ENCODE measurements at places on chromosomes 4 and X.
A peak's percentile ranks its signal among the peaks of the same experiment; 100 is the strongest.

GRCh38 chr4:188620608-188621007 lies 481.4 kb downstream of the TRIML1 start:
- no peak for DNase-seq

DNA sequence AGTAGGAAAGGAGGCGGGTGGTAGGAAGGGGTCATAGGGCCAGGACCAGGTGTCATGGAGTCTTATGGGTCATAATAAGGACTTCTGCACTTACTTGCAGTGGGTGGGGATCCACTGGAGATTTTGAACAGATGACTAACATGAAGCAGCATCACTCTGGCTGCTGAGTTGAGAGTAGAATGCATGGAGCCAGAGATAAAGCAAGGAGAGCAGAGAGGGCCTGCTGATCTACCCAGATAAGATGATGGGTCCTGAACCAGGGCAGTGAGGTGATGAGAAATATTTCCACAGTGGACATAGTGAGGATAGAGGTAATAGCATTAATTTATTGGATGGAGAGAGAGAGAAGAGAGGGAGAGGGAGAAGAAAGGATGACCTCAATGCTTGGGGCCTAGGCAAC lies 48.0 kb downstream of the HCCS start:
- no peak for DNase-seq

DNA sequence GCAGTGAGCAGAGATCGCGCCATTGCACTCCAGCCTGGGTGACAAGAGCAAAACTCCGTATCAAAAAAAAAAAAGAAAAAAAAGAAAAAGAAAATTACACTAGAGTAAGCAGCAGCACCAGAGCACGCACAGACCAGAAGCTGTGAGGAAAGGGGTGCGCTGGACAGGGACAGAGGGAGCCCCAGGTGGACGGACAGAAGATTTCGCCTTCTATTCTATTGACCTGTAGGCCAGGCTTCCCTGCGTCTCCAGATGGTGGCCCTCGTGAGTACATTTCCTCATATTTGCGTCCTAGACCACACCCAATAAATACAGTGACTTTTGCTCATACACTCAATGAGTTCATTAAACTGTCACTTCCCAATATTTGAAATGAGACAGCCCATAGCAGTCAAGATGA lies 19.1 kb downstream of the MTNR1A start:
- DNase-seq = peak; percentile 8

DNA sequence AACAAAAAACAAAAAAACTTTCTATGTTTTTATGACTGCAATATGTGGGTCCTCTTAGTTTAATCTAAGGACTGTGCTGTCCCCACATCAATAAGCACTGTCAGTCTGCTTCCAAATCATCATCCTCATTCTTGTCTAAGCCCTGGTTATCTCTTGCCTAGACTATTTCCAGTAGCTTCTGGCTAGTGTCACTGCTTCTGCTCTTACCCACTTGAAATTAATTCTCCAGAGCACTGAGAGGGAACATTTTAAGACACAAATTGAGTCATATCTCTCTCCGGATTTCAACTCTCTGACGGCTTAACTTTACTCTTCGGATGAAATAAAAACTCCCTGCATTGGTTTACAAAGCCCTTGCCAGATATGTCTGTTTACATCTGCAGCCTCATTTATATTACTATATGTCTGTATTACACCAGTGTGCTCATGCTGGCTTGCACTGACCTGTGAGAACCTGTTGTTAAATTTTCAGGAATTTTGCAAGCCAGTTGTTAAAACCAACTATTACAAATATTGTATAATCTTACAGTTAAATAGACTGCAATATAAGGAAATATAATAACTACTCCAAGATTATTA lies 345.9 kb downstream of the ADGRL3 start:
- DNase-seq = no peak

DNA sequence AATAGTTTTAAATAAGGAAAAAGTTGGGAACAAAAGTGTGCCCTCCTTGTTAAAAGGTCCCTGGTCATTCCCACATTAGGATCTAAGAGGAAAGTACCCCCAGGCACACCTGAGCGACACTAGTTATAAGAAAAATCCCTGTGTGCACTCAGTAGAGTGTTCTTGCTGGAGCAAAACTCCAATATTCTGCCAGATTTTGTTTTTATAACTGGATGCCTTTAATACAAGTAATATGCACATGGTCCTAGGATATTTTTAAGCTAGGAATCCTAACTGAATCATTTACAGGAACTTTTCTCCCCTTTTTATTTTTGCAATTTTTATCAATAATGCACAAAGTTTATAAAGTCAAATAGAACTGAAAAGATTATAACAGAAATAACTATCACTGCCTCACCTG lies 68.6 kb downstream of the BEND4 start:
- DNase-seq = no peak

DNA sequence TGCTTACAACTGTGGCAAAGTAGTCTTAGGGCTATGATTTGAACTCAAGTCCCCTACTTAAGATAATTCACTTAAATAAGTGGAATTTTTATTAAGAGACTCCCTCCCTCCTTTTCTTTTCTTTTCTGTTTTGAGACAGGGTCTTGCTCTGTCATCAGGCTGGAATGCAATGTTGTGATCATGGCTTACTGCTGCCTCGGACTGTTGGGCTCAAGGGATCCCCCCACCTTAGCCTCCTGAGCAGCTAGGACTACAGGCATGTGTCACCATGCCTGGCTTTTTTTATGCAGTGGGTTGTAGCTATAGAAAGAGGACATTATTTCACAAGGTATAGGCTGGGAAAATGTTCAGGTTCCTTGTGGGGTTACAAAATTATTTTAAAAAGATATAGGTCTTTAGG lies 19.2 kb downstream of the DIAPH2 start:
- DNase-seq = no peak

DNA sequence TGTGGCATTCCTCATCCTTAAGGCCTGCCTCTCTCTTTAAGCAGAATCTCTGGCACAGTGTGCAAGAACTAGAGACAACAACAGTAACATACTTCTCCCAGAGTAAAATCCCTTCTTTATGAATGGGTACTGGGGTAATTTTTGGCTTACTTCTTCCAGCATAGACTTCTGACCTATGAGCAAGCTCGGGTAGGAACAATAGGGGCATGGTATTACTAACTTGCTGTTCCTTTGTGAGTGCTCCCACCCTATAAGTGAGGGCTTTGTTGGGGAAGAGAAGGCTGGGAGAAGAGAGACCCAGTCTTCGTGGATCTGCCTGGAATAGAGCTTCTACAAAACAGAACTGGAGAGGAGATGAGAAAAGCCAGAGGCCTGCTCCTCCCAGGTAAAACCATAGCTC lies 30.2 kb downstream of the CLDN2 start:
- DNase-seq = no peak

GRCh38 chrX:119870626-119871131 lies 854 bp downstream of the RNF113A start:
- DNase-seq = peak; percentile 11

- DNase-seq = no peak
Observed at GRCh38 chr4:67371615-67372014, 173.7 kb downstream of the CENPC start.

DNA sequence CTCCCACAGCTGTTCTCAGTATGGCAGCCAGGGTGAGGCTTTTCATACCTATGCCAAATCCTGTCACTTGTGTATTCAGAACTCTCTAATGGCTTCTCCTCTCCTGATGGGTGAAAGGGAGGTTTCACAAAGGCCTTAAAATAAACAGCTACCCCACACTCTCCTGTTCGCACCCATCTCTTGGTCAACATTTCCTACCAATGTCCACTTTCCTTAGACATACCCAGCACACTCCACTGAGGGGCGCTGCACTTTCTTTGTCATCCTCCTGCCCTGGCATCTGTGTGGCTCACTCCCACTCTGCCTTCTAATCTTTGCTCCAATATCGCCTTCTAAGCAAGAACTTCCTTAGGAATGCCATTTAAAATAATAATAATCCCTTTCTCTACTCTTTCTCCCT lies 313.3 kb downstream of the PPP3CA start:
- no peak for DNase-seq

DNA sequence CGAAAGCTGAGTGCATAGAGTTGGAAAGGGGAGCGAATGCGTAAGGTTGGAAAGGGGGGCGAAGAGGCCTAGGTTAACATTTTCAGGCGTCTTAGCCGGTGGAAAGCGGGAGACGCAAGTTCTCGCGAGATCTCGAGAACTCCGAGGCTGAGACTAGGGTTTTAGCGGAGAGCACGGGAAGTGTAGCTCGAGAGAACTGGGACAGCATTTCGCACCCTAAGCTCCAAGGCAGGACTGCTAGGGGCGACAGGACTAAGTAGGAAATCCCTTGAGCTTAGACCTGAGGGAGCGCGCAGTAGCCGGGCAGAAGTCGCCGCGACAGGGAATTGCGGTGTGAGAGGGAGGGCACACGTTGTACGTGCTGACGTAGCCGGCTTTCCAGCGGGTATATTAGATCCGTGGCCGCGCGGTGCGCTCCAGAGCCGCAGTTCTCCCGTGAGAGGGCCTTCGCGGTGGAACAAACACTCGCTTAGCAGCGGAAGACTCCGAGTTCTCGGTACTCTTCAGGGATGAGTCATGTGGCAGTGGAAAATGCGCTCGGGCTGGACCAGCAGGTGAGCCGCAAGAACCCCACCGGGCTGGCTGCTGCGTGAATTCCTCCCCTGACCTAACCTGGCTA lies at the start of gene DDX3X:
Gene DDX3X, plus strand, starts transcription at position 419 of the 619 bp plus-strand sequence. Its CDS starts 91 bp downstream, at position 510.
- DNase-seq = peak; percentile 75

DNA sequence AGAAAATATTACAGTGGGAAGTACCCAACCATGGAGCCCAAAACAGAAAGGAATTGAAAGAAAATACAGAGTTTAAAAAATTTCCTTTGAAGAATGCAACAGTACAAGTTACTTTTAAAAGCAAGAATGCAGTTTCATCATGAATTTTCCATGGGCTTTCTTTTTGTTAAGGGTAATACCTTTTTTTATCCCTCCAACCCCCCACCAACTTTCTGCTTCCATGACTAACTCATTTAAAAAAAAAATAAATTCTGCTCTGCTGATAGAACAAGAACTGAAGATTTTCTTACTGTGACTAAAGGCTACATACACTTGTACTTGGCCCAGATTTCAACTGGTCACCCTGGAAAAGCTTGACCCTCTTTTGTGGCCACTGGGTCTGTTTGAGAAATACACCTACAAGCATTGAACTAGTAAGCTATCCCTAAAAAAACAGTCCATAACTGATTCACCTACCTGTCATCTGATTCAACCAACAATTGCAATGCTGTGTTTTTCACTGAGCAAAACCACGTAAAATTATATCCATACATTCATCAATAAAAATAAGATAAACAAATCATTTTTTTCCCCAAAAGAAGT lies 214.2 kb downstream of the NSUN7 start:
- no peak for DNase-seq

- no peak for DNase-seq
Observed at GRCh38 chr4:139986689-139987501, 167.1 kb downstream of the MAML3 start.

GRCh38 chr4:4387531-4388310 lies 819 bp downstream of the NSG1 start:
- no peak for DNase-seq

- DNase-seq = no peak
Observed at GRCh38 chrX:106728337-106728736, 1.8 kb downstream of the RNF128 start.

DNA sequence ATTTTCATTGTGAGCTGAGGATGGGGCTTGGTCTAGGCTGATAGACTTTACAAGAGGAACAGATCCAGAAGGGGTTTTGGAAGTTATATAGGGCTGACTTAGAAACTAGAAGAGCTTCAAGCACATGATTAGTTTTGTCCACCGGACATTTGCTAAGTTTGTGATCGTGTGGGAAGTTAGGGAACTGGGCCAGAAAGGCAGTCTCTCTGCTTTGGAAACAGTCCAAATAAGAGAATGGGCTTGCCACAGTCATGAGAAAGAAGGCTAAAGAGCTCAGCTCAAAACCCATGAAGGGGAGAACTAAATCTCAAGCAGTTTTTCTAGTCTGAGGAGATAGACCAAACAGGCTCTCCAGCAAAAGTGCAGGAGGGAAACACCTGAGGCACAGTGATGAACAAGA lies 67.8 kb downstream of the ZNF674 start:
- no peak for DNase-seq

- DNase-seq = no peak
Observed at GRCh38 chr4:123747016-123747415, 350.4 kb downstream of the SPRY1 start.

GRCh38 chrX:155889328-155889727 lies 8.2 kb downstream of the VAMP7 start:
- DNase-seq = no peak

DNA sequence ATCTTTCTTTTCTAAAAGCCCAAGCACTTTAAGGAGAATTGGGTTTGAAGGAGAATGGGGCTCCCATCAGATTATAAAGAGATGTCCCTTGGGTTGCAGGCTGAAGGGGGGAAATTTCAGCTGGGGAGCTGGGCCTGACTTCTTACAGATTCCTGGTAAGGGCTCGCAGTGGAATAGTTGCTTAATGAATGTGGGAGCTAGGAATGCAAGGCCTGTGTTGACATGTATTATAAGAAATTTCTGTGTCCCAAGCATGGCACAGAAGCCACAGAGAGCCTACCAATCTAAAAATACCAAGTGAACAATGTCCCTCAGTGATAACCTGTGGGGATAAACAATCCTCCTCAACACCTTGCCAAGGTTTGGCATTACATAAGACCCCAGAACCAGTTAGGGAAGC lies 39.3 kb upstream of the WNK3 start:
- no peak for DNase-seq

GRCh38 chr4:107066621-107067020 lies 30.5 kb upstream of the DKK2 start:
- no peak for DNase-seq

DNA sequence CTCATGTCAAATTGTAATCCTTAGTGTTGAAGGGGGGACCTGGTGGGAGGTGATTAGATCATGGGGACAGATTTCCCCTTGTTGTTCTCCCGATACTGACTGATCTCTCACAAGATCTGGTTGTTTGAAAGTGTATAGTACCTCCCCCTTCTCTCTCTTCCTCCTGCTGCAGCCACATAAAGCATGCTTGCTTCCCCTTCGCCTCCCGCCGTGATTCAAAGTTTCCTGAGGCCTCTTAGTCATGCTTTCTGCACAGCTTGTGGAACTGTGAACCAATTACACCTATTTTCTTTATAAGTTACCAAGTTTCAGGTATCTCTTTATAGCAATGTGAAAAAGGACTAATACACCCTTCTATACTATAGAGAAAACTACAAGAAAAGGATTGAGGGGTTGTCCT lies 1170.5 kb upstream of the AGA start:
- DNase-seq = no peak

GRCh38 chr4:177077095-177077971 lies 232.3 kb upstream of the NEIL3 start:
- DNase-seq = no peak

DNA sequence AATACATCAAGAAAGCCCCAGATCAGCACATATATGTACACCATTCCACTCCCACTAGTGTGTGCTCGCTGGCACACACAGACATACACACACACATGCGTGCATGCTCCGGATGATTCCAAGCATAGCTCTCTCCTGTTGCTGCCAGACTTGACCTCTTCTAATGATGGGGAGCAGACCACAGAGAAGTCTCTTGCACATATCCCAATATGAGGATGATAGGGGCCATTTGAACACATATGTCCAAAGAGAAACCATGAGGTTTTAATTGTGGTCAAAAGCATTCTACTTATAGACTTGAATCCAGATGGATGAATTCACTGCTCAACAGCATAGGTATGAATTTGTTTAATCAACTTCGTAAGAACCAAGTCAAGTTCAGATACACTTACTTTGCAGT lies 214.9 kb downstream of the AFF2 start:
- DNase-seq = no peak

All from HepG2 (cell line).